ENCODE measurements at places on chromosomes 3 and 15. TPM values are rescaled to one million over a fixed set of nuclear protein-coding genes. Genes with fewer than 3 reads are reported as not detected.

GHRL gene
- total RNA-seq: 0.48 TPM

RTP1 gene
- not detected for total RNA-seq

GRCh38 chr3:713006-713621 lies 379.7 kb upstream of the CNTN6 start:
- DNase-seq: no peak

GRCh38 chr3:28018925-28019718 lies 222.3 kb upstream of the CMC1 start:
- DNase-seq: no peak

- no peak for DNase-seq
Measured at GRCh38 chr15:71189718-71190117, 74.4 kb downstream of the THSD4 start.

GRCh38 chr15:81948751-81949150 lies 97.1 kb downstream of the MEX3B start:
- no peak for DNase-seq

GRCh38 chr3:36918050-36918449 lies 26.8 kb downstream of the TRANK1 start:
- no peak for DNase-seq

GRCh38 chr3:46130631-46131310 lies 77.3 kb downstream of the CCR1 start:
- DNase-seq: no peak

Measured in cardiac septum (tissue), 1 donor.